ENCODE measurements at places on chromosomes 1 and 21.

DNA sequence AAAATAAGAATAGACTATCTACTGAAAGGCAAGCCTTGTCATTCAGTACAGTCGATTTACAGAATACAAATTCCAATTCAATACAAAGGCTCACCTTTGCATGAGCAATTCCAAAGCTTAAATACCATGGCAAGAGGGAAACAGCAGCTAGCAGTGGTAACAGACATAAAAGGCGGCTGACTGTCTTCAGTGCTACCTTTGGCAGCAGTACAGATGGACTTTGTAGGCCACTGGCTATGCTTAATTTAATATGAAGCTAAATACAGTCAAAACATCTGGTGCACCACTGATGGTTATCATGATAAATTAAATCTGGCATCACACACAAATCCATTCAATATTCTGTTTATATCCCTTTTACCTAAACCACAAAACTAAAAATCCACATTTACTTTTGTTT lies 62.4 kb downstream of the RERE start:
- no peak for DNase-seq

- no peak for DNase-seq
Measured at GRCh38 chr1:243924588-243925349, 74.7 kb upstream of the AKT3 start.

DNA sequence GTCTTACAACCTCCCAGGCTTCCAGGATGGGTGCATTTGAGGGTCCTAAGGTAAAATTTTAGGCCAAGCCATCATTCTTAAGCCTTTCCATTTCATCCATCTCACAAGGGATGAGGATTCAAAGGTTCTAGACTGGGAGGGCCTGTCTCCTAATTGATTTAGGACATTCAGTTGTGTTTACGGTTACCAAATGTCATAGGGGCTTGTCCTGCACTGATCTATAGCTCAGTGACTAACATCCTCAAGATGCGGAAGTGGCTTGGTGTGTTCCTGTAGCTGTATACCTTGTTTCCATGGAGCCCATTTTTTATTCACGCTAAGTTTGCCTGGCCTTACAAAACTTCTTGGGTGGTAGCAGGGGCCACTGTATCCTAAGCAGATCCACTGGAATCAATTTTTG lies 52.8 kb downstream of the DUSP10 start:
- DNase-seq, result no peak

DNA sequence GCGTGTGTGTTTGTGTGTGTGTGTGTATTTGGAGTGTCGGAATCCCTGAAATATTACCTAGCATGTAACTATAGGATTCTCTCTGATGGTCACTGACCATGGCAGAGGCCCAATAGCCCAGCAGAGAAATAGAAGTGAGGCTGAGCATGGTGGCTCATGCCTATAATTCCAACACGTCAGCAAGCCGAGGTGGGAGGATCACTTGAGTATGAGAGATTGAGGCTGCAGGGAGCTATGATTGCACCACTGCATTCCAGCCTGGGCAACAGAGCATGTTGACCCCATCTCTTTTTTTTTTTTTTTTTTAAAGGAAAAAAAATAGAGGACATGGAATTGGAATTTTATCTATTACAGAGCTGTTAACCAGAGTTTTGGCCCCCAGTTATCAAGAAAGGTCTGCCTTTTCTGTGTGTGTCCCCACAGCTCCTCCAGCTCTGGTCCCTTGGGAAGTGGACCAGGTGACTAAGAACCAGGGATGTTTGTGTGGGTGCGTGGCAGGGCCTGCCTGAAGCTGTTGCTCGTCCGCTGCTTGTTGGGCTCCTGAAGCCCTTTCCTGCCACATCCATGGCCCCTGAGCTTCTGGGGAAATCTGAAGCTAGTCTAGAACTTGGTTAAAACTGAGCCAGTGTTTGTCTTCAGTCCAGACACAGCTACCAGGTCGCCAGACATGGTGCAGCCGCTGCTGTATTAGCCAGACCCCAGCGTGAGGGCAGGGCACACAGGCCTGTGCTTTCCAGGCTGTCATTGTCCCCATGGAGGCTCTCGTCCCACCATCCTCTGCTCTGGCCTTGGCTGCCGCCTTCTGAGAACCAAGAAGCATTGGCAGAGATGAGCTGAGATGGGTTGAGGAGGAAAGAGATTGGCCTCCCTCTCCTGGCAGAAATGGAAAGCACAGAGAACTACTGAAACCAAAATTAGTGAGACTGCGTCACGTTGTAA lies 25.5 kb downstream of the CAPN9 start:
- DNase-seq, result no peak

DNA sequence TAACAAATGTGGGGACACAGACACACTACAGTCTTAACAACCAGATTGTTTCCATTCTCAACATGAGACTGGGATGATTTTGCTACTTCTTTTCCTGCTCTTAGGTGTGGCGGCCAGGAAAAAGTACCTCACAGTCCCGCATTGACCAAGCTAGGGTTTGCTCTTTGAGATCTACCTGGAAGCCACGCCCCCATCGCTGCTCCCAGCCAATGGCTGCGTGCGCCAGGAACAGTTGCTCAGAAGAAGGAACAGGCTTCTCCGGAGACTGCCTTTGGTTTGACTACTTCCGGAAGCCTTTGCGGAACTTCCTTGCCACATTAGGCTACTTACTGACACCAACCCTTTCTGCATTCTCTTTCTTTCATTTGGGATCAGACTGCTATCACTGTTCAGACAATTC lies 44.2 kb upstream of the PLD5 start:
- DNase-seq, result no peak

Measured in stimulated activated CD8-positive, alpha-beta memory T cell treated with anti-CD3 and anti-CD28 coated beads, Interleukin-15, amount 100 ng/mL, for 4 hours (primary cell).